Tibial artery (tissue), 4 donors: ENCODE measurements at places on chromosomes 1 and 21.

- no peaks in the 10 kb centered on the region for H3K36me3 ChIP-seq
- no peaks in the 10 kb centered on the region for H3K4me1 ChIP-seq
- DNase-seq, result no peak
- no peak overlapping the region for H3K27ac ChIP-seq
These were observed 231.2 kb downstream of the DSCAM start for GRCh38 chr21:40615505-40616376.

DNA sequence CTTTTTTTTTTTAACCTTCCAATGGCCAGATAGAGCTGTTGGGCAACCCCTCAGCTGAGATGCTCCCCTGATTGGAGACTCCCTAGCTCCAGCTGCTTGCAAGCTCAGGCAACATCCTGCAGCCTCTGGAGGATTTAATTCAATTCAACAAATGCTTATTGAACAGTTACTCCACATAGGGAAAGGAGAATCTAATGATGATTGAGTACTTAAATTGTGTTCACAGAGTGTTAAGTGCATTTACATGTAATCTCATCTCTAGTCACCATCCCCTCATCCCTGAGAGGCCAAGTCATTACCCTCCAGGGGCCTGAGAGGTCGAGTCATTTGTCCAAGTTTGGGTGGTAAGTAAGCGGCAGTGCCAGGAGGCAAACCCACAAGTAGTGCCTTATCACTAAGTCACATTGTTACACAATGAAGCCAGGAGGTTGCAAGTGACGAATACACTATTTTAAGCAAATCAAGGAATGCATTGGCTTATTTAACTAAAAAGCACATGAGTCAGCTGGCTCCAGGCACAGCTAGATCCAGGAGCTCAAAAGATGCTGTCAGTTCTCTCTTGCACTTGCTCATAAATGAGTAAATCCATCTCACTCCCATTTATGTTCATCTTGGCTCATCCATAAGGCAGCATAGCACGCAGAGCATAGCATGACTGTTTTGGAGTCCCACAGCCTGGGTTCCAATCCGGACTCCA is 64.3 kb downstream of the OPTC start:
- H3K36me3 ChIP-seq, result no peaks in the 10 kb centered on the region
- DNase-seq, result peak; percentile 84
- no peak overlapping the region for H3K4me3 ChIP-seq
- H3K27me3 ChIP-seq, result no peaks in the 10 kb centered on the region
- H3K4me1 ChIP-seq, result peaks cover 41% of the 10 kb centered on the region

GRCh38 chr1:53725238-53725689 is 13.7 kb downstream of the GLIS1 start:
- H3K4me1 ChIP-seq, result no peaks in the 10 kb centered on the region
- H3K27ac ChIP-seq, result no peak overlapping the region
- H3K27me3 ChIP-seq, result no peaks in the 10 kb centered on the region
- no peak for DNase-seq
- no peak overlapping the region for H3K4me3 ChIP-seq

DNA sequence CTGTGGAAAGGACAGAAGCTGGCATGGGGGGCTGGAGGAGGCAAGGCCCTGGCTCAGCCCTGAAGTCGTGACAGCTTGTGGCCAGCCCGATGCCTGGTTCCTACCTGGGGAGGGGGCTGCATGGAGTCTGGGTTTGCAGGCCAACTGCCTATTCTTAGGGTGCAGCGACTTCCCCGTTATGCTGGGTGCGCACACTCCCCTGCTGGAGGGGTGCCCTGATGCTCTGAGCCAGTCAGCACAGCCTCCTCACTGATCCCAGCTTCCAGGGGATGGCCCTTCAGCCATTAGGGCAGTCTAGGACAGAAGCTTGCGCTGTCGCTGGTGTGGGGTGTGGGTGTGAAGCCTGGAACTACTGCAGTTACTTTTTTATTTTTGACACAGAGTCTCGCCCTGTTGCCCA is 30.0 kb upstream of the SLC19A1 start:
- no peaks in the 10 kb centered on the region for H3K36me3 ChIP-seq
- no peak overlapping the region for H3K4me3 ChIP-seq
- H3K4me1 ChIP-seq, result no peaks in the 10 kb centered on the region
- H3K27me3 ChIP-seq, result no peaks in the 10 kb centered on the region
- DNase-seq, result peak; percentile 27
- H3K27ac ChIP-seq, result no peak overlapping the region

DNA sequence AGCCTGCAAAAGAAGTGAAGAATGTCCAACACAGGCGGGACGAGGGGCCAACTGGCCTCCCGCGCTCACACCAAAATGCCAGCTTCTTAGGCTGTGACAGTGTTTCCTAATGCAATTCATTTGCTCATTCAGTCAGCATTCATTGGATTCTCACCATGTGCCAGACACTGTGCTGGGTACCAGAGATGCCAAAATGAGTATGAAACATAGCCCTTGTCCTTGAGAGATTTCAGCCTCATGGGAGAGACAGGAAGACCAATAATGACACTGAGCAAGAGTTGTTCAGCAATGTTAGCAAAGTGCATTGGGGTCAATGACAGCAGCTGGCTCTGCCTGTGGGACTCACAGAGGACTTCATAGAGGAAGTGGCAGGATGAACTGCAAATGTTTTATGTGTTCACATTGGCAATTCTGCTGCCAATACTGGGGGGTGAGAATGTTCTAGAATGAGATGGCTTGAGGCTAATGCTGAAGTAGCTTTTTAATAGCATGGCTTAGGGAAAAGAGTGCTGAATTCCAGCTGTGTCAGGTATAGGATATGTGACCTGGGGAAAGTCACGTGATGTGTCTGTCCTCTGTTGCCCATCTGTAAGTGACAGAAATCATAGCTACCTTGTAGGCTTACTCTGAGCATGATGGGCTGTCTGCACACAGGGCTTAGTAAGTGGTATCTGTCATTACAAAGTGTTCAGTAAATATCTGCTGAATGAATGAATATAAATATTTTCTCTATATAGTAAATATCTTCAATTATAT is 58.3 kb upstream of the KIF26B start:
- no peaks in the 10 kb centered on the region for H3K4me1 ChIP-seq
- no peak overlapping the region for H3K4me3 ChIP-seq
- no peak overlapping the region for H3K27ac ChIP-seq

- no peak overlapping the region for H3K27ac ChIP-seq
- no peak overlapping the region for H3K4me3 ChIP-seq
- peaks cover 34% of the 10 kb centered on the region for H3K27me3 ChIP-seq
- H3K36me3 ChIP-seq, result no peaks in the 10 kb centered on the region
- no peak for DNase-seq
These were observed 1.6 kb downstream of the ZNF648 start for GRCh38 chr1:182059936-182060335.

- H3K27me3 ChIP-seq, result no peaks in the 10 kb centered on the region
- DNase-seq, result no peak
- H3K27ac ChIP-seq, result no peak overlapping the region
- no peaks in the 10 kb centered on the region for H3K36me3 ChIP-seq
- no peak overlapping the region for H3K4me3 ChIP-seq
- H3K4me1 ChIP-seq, result peaks cover 19% of the 10 kb centered on the region
These were observed 98.1 kb downstream of the PRDM2 start for GRCh38 chr1:13798120-13798519.

DNA sequence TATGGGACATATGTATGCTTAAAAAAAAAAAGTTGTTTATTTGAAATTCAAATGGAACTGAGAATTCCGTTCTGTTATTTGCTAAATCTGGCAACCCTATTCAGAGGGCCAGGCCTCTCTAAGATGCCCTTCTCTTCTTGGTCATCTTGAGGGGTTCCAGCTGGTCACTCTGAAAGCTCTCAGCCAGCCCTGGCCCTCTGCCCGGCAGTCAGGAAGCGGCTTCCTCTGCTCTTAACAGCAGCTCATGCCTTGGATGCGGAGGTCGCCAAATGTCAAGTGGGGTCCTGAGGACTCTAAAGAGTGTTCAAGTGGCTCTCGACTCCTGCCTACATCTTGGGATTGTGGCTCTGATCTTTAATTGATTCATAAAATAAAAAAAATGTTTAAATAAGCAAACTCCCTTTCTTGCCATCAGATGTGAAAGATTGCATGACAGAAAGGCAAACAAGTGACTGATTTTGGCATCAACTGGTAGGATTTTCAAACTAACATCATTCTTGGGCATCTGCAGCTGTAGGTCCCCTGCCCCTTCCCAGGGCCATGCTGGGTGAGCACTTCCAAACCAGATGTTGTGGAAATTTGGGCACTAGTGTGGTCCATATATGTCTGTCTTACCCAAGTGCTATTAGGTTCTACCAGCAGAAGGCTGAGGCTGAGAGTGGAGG is 130.8 kb downstream of the PRDM2 start:
- no peaks in the 10 kb centered on the region for H3K4me1 ChIP-seq
- peaks cover 13% of the 10 kb centered on the region for H3K27me3 ChIP-seq
- no peak for DNase-seq
- no peak overlapping the region for H3K4me3 ChIP-seq
- H3K27ac ChIP-seq, result no peak overlapping the region

- no peaks in the 10 kb centered on the region for H3K36me3 ChIP-seq
- H3K4me1 ChIP-seq, result peaks cover 11% of the 10 kb centered on the region
- no peak overlapping the region for H3K4me3 ChIP-seq
- no peaks in the 10 kb centered on the region for H3K27me3 ChIP-seq
These were observed 61.3 kb upstream of the CACYBP start for GRCh38 chr1:174938281-174939007.

DNA sequence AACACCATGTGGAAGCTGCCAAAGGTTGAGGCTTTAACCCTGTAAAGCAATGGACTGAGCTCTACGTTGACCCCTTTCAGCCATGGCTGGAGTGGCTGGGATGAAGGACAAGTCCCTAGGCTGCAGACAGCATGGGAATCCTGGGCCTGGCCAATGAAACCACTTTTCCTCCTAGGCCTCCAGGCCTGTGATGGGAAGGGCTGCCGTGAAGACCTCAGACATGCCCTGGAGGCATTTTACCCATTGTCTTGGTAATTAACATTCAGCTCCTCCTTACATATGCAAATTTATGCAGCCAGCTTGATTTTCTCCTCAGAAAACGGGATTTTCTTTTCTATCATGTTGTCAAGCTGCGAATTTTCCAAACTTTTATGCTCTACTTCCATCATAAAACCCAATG is 214.5 kb downstream of the RGS7 start:
- H3K27ac ChIP-seq, result no peak overlapping the region
- no peak overlapping the region for H3K4me3 ChIP-seq

- H3K27me3 ChIP-seq, result no peaks in the 10 kb centered on the region
- no peak overlapping the region for H3K4me3 ChIP-seq
- no peaks in the 10 kb centered on the region for H3K36me3 ChIP-seq
- DNase-seq, result no peak
- peak overlapping the region; percentile 81 for H3K27ac ChIP-seq
These were observed 109.5 kb downstream of the SPSB1 start for GRCh38 chr1:9402256-9402616.

DNA sequence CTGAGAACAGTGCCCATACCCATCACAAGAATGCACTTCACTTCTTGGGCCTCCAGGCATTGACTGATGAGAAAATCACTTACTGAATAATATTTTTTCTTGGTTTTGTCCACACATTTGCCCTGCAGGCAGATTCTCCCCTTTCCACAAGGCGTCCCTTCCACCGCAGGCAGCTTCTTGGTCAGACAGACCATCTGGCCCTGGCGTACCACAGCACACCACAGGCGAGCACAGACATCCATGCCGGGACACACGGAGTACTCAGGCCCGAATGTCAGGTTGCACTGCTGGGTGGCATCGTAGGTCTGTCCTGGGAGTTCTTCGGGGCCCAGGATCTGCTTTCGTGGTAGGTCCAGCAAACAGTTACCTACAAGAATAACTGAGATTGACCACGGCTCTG is 32.5 kb downstream of the ADAMTS5 start:
- no peaks in the 10 kb centered on the region for H3K4me1 ChIP-seq
- H3K36me3 ChIP-seq, result peaks cover 46% of the 10 kb centered on the region
- no peak overlapping the region for H3K27ac ChIP-seq
- no peak overlapping the region for H3K4me3 ChIP-seq

- no peak for DNase-seq
- no peak overlapping the region for H3K27ac ChIP-seq
- H3K27me3 ChIP-seq, result no peaks in the 10 kb centered on the region
- H3K4me3 ChIP-seq, result no peak overlapping the region
- H3K4me1 ChIP-seq, result no peaks in the 10 kb centered on the region
- no peaks in the 10 kb centered on the region for H3K36me3 ChIP-seq
These were observed 43.6 kb downstream of the CTTNBP2NL start for GRCh38 chr1:112439592-112439991.

DNA sequence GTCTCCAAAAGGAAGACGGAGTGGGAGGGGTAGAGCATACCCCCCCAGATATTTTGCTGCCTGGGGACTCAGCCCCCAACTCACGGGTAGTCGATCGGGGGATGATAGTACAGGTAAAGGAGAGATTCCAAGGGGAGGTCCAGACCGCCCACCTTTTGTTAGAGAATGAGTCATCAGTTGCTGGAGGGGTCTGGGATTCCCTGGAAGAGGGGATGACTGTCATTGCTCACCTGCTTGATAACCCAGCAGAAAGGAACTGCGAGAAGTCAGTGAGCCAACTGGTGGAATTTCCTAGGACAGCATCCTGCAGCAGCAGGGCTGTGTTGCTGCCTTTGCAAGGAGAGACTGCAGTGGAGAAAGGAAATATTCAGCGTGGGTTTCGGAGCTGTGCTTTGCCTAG is 64.4 kb downstream of the MACF1 start:
- no peaks in the 10 kb centered on the region for H3K36me3 ChIP-seq
- peak overlapping the region; percentile 44 for H3K4me3 ChIP-seq
- H3K27ac ChIP-seq, result peak overlapping the region; percentile 75
- H3K27me3 ChIP-seq, result no peaks in the 10 kb centered on the region
- no peak for DNase-seq
- H3K4me1 ChIP-seq, result peaks cover 47% of the 10 kb centered on the region

DNA sequence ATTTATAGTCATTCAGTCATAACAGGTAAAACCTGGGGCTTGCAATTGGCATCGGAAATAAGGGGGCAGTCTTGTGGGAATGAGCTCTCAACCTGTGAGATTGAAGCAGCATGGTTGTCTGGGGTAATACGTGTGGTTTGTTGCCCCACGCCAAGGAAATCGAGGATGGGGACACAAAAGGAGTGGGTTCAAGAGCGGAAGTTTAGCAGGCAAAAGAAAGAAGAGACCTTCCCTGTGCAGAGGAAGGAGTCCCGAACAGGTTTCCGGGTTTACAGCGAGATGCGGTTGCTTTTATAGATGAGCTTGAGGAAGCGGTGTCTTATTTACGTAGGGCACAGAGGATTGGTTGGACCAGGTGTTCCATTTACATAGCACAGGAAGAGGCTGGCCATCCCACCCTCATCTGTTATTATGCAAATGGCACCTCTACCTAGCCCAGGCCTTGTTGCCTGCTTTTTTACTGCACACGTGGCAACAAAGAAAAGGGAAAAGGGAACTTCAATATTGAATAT is 37.3 kb downstream of the IFNAR1 start:
- no peak for DNase-seq
- no peaks in the 10 kb centered on the region for H3K36me3 ChIP-seq
- H3K4me3 ChIP-seq, result no peak overlapping the region
- H3K27ac ChIP-seq, result no peak overlapping the region

GRCh38 chr1:81412954-81413353 is 387.8 kb upstream of the ADGRL2 start:
- no peaks in the 10 kb centered on the region for H3K36me3 ChIP-seq
- H3K27ac ChIP-seq, result no peak overlapping the region
- H3K27me3 ChIP-seq, result no peaks in the 10 kb centered on the region
- DNase-seq, result no peak
- H3K4me1 ChIP-seq, result peaks cover 7% of the 10 kb centered on the region

GRCh38 chr1:190274721-190275120 is 202.9 kb downstream of the BRINP3 start:
- H3K4me1 ChIP-seq, result no peaks in the 10 kb centered on the region
- no peaks in the 10 kb centered on the region for H3K36me3 ChIP-seq

GRCh38 chr1:42551180-42551579 is 88.1 kb downstream of the CCDC30 start:
- no peak overlapping the region for H3K4me3 ChIP-seq
- peaks cover 8% of the 10 kb centered on the region for H3K4me1 ChIP-seq
- DNase-seq, result no peak
- no peaks in the 10 kb centered on the region for H3K36me3 ChIP-seq
- no peaks in the 10 kb centered on the region for H3K27me3 ChIP-seq
